ENCODE measurements at places on chromosomes 6 and 20.

- DNase-seq = no peak
Observed at GRCh38 chr6:148967011-148967520, 220.2 kb downstream of the UST start.

DNA sequence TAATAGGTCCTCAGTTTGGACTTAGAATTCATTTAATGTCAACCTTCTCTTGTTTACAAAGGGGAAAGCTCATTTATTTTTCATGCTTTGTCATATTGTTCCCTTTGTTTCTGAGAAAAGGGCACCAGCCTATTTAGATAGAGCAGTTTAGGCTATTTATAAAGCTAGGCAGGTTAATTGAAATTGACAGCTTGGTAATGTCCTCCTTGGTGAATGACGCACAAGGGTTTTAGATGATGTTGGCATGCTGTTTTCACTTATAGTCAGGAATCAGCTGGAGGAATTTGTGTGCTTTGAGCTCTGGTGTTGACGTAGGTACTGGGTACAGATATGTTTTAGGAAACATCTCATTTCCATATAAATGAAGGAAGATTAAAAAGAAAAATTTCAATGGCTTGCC is 45.2 kb downstream of the BCKDHB start:
- DNase-seq = no peak

DNA sequence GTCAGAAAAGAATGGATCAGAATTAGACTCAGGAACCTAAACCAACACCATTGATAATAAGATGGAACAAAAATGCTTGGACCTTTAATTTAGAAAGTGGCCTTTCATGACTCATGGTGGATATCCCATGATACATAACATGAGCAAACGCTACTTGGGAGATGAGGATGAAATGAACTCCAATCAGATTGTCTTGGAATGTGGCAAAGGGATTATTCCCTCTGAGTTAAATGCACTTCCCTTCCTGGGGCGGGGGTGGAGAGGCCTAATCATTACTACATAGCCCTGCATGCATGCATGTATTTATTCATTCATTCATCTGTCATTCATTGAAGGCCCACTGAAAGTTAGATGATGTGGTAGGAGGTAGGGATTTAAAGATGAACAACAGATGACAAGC is 174.0 kb downstream of the AIG1 start:
- no peak for DNase-seq

GRCh38 chr20:17536944-17537444 is 5.8 kb upstream of the BFSP1 start:
- DNase-seq = peak; percentile 39

- no peak for DNase-seq
Observed at GRCh38 chr6:132399376-132400074, 1.8 kb downstream of the MOXD1 start.

GRCh38 chr6:162615016-162615705 is 112.4 kb downstream of the PRKN start:
- DNase-seq = no peak

GRCh38 chr6:131787766-131788712 is 19.8 kb upstream of the ENPP1 start:
- peak; percentile 35 for DNase-seq

DNA sequence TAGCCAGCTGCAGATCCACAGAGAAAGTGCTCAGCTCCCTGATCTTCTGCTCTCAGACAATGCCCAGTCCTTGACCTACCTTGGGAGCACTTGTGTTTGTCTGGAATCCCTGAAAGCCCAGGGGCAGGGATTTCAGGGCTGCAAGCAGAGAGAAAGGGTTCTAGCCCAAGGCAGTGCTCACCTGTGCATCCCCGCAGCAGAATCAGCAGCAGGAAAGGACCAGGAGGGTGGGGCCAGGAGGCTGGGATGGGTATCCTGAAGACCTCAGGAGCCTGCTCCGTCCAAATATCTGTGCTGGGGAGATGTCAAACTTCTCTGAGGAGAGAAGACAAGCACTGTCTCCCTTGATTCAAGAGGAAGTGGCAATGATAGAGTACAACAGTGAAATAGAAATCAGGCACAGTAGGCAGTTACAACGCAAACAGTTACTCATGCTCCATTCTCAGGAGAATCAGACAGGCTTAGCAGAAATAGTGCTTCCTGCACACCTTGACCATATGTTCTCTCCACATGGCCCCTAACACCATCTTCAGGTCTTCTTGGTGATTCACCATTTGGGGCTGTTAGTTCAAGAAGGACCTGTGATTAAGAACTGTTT is 28.7 kb upstream of the SIRPG start:
- no peak for DNase-seq

GRCh38 chr6:20440296-20440695 is 38.6 kb downstream of the E2F3 start:
- no peak for DNase-seq

DNA sequence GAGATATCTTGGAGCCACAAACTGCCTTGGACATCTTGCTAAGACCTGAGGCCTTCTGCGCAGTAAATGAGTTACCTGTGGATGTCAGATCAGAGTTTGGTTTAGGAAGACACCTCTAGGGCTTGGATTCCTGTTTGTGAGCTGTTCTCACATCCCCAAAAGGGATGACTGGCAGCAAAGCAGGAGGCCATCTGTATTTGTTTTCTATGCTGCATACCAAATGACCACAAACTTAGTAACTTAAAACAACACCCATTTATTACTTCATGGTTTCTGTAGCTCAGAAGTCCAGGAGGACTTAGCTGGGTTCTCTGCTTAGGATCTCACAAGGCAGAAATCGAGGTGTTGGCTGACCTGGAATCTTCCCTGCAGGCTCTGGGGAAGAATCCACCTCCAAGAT is 116.7 kb downstream of the UNC5CL start:
- no peak for DNase-seq

GRCh38 chr20:1803061-1803931 is 91.9 kb upstream of the SIRPA start:
- peak; percentile 58 for DNase-seq

- DNase-seq = no peak
Observed at GRCh38 chr6:145042559-145042958, 692.8 kb downstream of the EPM2A start.

DNA sequence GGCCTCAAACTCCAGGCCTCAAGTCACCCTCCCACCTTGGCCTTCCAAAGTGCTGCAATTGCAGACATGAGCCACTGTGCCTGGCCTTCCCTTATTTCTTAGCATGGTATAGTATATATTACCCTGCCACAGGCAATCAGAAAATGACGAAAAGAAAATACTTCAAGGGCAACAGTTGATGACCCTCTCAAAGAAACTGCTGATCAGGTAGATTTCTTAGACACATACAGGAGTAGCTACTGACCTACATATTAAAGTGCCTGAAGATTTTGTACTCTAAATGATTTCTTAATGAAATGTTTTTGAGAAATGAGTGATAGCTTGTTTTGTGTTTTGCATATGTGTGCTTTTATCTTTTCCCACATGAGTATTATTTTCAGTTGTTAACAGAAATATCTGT is 4.6 kb downstream of the SLC35F1 start:
- no peak for DNase-seq

DNA sequence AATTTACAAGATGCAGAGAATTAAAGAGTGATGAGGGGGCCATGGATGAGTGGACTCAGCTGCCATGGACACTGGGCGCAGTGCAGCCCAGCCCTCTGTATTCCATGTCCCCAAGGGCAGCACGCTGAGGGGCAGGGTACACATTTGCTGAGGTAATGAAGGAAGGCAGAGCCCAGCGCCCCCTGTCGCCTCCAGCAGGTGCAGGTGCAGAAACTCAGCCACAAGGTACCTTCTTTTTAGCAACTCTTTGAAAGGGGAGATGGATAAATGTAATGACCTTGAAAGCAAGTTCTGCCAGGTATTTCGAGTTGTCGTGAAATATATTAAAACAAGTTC is 7.1 kb downstream of the CD93 start:
- DNase-seq = peak; percentile 92

DNA sequence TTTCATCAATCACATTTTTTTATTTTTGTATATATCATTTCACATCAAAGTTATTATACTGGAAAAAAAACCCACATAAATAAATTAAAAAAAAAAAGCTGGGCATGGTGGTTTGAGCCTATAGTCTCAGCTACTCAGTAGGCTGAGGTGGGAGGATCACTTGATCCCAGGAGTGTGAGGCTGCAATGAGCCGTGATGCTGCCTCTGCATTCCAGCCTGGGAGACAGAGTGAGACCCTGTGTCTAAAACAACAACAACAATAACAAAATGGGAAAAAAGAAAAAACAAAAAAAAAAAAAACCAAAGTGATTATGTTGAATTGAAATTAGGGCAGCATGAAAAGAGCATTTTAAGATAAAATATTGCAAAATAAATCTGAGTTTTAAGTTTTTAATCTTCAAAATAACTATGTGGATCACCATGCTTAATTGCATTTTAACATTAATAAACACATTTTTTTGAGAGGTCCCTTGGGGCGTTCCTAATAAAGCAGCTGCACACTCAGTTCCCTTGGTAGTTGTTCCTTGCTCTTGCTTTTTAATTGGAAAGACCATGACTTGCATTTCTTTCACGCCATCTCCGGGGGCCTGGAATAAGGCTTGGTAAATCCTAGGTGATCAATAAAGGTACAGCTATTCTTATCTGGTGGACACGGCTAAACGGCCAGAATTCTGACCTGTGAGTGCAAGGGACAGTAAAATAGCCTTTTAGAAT is 15.1 kb downstream of the NOX3 start:
- DNase-seq = no peak

DNA sequence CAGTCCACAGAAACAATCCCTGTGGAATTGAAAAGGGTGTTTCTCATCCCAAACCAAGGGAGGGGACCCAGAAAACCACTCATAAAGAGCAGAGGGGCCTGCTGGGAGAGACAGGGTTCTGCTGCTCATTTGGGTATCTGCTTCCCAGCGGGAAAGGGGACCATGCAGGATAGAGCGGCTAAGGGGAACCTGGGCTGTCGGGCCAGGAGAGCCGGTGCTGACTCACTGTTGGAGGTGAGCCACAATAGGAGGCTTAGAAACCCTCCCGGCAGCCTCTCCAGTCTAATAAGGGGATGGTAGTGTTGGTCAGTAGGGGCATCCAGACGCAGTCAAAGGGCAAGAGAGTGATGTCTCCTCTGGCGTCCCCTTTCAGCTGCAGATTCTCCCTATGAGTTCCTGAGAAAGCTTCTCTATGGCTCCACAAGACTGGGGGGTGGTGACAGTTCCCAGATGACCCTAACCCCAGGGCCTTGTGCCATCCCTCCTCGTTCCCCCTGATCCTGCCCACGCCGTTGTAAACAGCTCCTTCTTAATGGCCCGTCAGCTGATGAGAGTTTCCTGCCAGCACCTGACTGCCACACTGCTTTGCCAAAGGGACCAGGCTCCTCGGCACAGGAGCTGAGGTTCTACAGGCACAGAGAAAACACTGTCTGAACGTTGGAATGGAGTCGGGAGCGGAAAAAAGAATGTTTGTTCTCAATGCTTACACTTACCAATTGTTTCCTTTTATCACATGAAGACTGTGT is 646.1 kb upstream of the DEFB115 start:
- DNase-seq = no peak

- DNase-seq = no peak
Observed at GRCh38 chr6:138691595-138692057, 81.9 kb upstream of the CCDC28A start.

- no peak for DNase-seq
Observed at GRCh38 chr20:56004611-56005388, 519 bp downstream of the CBLN4 start.

- DNase-seq = peak; percentile 50
Observed at GRCh38 chr6:135180542-135181332, at the start of gene MYB. TSS of gene MYB (plus strand) at chr6:135181308. CDS start at chr6:135181514, 206 bp downstream.

DNA sequence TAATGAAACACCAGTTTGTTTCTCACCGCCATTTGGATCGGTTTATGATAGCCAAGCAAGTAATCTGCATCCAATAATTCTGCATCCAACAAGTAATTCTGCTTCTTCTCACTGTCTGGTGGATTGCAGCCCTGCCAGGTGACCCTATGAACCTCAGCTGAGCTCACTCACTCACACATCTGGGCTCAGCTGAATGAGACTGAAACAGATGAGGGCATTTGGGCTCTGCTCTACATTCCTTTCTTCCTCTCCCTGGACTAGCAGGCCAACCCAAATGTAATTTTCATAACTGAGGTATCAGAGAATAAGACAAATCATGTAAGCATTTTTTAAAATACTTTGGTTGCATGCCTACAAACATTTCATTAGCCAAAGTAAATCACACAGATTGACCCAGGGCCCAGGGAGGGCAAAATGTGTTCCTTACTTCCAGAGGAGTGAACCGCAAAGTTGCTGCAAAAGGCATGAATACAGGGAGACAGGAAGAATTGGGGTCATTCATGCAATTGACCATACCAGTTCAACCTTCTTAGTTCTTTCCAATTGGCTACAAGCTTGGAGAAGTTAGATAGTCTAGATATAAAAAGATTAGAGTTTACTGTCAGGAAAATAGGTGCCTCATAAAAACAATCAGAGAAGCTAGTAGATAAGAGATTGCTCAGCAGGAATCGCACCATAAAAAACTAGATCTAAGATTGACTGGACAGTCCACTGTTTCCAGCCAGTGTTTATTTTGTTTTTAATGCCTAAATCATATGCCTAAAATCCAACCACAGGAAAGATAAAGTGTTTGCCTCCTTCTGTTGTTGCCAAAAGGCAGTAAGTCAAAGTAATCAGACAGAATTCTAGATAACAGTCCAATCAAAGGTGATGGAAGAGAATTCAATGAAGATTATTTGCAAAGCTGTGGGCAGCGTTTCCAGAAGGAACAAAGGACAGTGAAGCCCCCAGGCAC is 43.7 kb downstream of the CBLN4 start:
- DNase-seq = no peak

DNA sequence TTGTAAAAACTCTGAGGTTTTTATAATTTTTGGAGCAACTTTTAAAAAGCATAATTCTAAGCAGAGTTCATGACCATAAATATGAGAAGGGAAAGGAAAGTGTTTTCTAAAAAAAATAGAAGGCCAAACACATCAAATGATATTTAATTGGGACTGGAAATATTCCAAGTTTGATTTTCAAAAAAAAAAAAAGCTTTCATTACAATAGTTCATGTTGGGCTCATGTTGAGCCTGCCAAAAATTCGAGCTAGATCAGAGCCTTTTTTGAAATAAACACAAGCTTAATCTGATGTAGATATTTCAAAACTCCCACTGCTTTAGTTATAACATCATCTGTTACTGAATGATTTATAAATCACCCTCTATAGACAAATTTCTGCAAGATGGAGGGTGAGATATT is 163.4 kb upstream of the DEFB112 start:
- no peak for DNase-seq

DNA sequence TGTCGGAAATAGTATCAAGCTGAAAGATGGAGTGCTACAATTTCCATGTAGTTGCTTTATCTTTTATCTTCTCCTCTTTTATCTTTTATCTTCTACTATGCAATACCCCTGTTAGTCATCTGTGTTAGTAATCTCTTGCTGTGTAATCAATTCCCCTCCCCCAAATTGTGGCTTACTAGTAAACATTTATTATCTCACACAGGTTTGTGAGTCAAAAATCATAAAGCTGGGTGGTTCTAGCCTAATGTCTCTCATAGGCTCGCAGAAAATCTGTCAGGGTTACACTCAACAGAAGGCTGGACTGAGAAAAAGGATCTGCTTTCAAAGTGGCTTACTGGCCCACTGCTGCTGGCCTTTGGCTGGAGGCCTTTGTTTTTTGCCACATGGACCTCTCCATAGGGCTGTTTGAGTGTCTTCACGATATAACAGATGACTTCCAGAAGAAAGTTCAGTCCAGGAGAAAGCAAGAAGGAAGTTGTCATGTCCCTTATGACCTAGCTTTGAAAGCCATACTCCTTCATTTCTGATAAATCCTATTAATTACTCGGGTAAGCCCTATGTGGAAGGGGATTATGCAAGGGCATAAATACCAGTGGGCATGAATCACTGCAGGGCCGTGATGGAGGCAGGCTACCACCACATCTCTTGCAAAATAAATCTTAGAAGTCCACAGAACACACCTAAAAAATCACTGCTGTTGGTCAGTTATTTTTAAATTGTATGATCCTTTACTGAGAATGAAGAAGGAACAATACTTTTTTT is 24.5 kb upstream of the PTCHD4 start:
- DNase-seq = no peak

Measured in NCI-H1417 treated with DMSO at 0.1 percent for 48 hours (cell line).